Adrenal gland (tissue), 19 donors: ENCODE measurements at places on chromosomes 3 and 15. TPM values are rescaled to one million over a fixed set of nuclear protein-coding genes. Genes with fewer than 3 reads are reported as not detected.

TUSC2 gene
- 28.8 TPM for polyA plus RNA-seq

RTP4 gene
- 3.5 TPM for polyA plus RNA-seq

ZNF620 gene
- polyA plus RNA-seq: 2.5 TPM

RYR3 gene
- polyA plus RNA-seq: 4.3 TPM

OCA2 gene
- polyA plus RNA-seq: not detected

GOLGA8S gene
- 0.05 TPM for polyA plus RNA-seq

CORO2B gene
- polyA plus RNA-seq: 5.9 TPM

SORD gene
- polyA plus RNA-seq: 6.8 TPM

IQCF5 gene
- polyA plus RNA-seq: not detected
